ENCODE measurements at places on chromosomes 2 and 18. TPM values are rescaled to one million over a fixed set of nuclear protein-coding genes. Genes with fewer than 3 reads are reported as not detected.

RNF103 gene
- 53.7 TPM for polyA plus RNA-seq

PJVK gene
- 61.3 TPM for polyA plus RNA-seq

SH3RF3 gene
- polyA plus RNA-seq, result 9.3 TPM

REG3A gene
- not detected for polyA plus RNA-seq

KCMF1 gene
- polyA plus RNA-seq, result 141 TPM

STARD6 gene
- 42.6 TPM for polyA plus RNA-seq

TMEM163 gene
- 24.0 TPM for polyA plus RNA-seq

FAM168B gene
- 76.3 TPM for polyA plus RNA-seq

ABHD1 gene
- polyA plus RNA-seq, result 141 TPM

All from testis (tissue), 5 donors.